Pulmonary artery endothelial cell (primary cell): ENCODE measurements at places on chromosomes 2 and 18.

GRCh38 chr2:241808051-241808720 is 807 bp upstream of the NEU4 start:
- no peak for DNase-seq

GRCh38 chr2:236168110-236169080 is at the start of gene GBX2:
GBX2 (minus strand) TSS chr2:236168386; CDS start chr2:236167971, 415 bp downstream.
- peak; percentile 64 for DNase-seq

DNA sequence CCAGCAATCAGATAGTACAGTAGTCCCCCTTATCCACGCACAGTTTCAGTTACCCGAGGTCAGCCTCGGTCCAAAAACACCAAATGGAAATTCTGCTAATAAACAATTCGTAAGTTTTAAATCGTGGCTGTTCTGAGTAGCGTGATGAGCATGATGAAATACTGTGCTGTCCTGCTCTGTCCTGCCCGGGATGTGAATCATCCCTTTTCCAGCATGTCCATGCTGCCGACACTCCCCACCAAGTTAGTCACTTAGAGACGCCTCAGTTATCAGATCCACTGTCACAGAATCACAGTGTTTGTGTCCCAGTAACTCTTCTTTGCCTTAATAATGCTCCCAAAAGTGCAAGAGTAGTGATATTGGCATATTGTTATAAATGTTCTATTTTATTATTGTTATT is 62.1 kb downstream of the MEX3C start:
- DNase-seq, result no peak

DNA sequence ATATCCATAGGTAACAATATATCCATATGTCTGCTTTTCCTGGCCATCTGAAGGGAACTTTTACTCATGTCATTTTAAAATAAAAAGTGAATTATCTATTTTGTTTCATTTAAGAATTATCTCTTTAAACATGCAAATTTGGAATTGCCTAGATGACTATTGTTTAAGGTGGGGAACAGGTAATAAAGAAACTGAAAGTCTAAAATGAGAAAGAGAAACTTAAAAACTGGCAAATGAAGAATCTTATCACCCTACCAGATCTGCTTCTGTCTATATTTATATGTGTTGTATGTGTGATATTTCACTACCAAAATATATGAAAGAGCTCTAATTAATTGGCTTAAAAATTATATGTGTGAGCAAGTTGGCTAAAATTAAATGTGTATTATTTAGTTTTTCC is 243.2 kb upstream of the KCNH7 start:
- no peak for DNase-seq

GRCh38 chr18:46209161-46209560 is 105.0 kb downstream of the HAUS1 start:
- DNase-seq, result no peak

DNA sequence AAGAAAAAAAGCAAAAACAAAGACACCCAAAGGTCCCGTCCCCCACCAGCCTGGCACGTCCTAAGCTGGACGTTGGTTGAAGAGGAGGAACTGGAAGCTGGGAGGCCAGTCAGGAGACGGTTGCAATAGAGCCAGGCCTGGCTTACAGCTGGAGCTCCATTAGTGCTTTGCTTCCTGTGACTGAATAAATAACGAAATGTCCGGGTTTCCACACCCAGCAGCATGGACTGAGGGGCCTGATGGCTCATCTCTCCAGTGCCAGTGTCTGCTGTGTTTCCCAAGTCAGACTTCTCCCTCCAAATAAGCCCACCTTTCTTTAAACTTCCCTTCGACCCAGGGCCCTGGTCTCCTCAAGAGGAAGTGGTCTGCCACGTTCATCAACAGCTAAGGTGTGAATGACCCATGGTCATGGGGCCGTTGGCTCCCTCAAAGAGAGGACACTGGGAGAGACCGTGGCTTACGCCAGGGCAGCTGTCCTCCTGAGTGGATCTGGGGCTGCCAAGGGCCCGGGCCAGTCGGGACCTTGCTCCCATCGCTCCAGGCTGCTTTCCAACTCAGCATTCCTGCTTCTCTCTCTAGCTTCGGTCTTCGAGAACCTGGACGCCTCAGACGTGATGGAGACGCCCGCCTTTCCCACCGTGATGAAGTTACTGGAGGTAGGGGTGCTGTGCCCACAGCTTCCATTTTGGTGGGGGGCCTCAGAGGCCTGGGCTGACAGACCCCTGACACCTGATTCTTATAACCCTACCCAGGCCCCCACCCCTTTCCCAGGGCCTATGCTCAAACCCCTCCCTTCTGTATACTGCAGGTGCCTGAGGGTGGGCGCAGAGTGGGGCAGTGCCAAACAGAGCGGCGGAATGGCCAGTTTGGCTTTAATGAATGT is 44.9 kb downstream of the MYO7B start:
- DNase-seq, result no peak

- no peak for DNase-seq
Measured at GRCh38 chr18:25282896-25283703, 68.9 kb downstream of the ZNF521 start.

GRCh38 chr2:124316881-124317605 is 292.0 kb downstream of the CNTNAP5 start:
- DNase-seq, result no peak

GRCh38 chr2:205698286-205699268 is 16.3 kb downstream of the NRP2 start:
- no peak for DNase-seq

DNA sequence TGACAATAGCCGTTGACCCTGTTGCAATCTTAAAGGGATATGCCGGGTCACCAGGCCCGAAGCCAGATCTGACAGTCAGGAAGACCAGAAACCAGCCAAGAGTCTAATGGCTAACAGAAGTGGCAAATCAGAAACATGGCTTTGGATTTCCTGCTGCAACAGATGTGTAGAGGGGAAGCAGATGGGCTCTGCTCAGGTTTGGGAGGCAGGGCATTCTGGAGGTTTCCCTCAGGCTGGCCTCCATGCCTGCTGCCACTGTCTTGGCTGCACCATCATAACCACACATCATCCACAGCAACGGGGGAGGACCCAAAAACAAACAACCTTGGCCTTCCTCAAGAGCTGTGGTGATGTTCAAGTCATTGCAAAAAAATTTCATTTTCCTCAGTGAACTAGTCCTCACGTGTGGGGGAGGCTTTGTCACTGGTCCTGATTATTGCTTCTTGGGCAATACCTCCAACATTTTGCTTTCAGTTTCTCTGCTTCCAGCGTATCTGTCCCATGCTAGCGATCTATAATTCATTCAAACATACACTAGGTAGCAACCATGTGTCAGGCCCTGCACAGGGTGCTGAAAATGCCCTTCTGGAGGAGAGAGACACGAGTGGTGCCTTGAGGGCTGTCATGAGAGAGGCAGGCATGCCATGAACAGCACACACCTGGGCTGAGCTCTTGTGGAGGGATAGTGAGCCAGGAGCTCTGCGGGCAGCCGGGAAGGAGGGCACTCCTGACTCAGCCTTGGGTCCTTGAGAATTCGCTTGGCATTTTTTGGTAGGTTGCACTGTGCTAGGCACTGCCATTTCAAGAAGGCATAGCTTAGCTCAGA is 48.2 kb upstream of the LGALSL start:
- no peak for DNase-seq

DNA sequence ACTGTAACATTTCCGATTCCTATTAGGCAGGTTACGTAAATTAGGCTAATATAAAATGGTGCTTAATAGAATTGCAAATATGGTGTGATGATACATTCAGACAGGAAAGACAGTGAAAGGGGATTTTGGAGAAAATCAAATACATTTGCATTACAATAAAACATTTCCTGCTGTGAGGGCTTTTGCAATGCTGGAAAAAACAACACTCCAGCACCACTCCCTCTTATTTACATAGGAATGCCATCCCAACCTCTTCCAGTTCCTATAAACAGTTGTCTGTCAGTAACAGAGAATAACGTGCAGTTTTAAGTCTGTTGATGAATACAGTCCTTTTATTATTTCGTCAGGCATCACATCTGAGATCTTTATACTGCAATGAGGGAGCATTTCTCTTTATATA is 298.8 kb upstream of the FANCL start:
- no peak for DNase-seq

- DNase-seq, result no peak
Measured at GRCh38 chr2:194867328-194867727, 789.7 kb upstream of the SLC39A10 start.

DNA sequence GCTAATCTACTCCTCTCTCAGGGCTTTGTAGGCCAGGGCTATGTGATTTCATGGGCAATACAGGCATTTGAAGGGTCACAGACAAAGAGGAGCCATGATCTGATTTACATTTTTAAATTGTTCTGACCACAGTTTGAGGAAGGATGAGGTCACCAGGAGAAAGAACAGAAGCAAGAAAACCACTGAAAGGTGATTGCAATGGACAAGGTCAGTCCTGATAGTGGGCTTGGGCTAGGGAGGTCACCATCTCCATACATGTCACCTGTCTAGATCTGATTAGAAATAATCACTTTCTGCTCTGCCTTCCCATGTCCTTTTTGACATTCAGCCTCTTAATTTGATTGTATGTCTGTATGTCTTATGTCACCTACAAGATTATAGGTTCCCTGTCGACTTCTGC is 248.9 kb upstream of the CWC22 start:
- DNase-seq, result no peak

DNA sequence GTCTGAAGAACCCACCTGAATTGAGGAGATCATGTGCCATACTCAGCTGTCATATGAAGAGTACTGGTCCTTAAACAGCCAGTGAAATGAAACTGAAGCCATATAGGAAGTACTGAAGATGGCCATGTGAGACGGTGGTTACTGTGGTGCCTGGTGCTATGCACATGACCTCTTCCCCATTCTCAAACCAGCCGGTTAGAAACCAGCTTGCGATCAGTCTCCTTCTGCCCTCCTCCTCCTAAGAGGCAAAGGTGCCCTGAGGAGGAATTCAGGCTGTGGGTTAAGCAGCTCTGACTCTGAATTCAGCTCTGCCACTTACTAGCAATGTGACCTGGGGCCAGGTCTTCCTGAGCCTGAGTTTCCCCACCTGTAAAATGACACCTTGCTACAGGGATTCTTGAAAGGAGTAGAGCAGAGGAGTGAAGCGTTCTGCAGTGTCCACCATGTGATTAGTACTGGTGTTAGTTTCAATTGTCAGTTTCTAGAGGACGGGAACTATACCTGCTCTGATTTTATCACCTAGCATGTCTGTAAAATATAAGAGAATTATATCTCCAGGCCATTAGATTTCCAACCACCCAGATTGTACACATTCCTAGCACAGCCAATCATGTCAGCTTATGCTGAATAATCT is 5.1 kb downstream of the FECH start:
- no peak for DNase-seq

DNA sequence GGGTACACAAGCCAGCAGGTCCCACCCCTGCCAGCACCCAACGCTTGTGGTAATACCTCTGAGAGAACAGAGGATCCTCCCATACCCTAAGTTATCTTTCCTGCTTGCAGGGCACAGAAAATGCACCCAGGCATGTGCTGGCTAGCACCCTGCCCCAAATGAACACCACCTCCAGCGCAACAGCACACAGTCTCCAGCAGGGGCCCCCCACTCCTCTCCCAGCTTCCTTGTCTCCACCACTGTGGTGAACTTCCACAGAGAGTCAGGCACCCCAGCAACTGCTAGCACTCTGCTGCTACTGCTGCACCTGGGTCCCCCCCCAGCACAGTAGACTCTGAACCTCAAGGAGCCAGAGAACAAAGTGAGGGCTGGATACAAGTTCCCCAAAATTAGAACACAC is 216.8 kb upstream of the CNTNAP5 start:
- DNase-seq, result no peak

GRCh38 chr18:76580288-76580962 is 85.4 kb upstream of the ZNF516 start:
- DNase-seq, result no peak
